A172 (cell line): ENCODE measurements at places on chromosomes 1 and 21. TPM values are rescaled to one million over a fixed set of nuclear protein-coding genes. Genes with fewer than 3 reads are reported as not detected.

RIPK4 gene
- 0.07 and 0.55 TPM in 2 replicates for total RNA-seq

TTC24 gene
- total RNA-seq, result not detected in 2 replicates

GSTM1 gene
- total RNA-seq, result not detected in 2 replicates

TPTE gene
- 1.2 and 2.5 TPM in 2 replicates for total RNA-seq

KRTAP19-5 gene
- total RNA-seq, result not detected in 2 replicates

UBL4B gene
- total RNA-seq, result 0.83 TPM in 1 of 2 replicates, not detected in the other

CASQ1 gene
- 0.22 and 0.60 TPM in 2 replicates for total RNA-seq

ALG6 gene
- total RNA-seq, result 19.5 and 20.0 TPM in 2 replicates

IL19 gene
- not detected in 2 replicates for total RNA-seq

HEATR1 gene
- 38.7 and 40.8 TPM in 2 replicates for total RNA-seq

LORICRIN gene
- not detected in 2 replicates for total RNA-seq

FLG2 gene
- total RNA-seq, result not detected in 2 replicates

SYT2 gene
- total RNA-seq, result not detected in 2 replicates

BEND5 gene
- not detected in 2 replicates for total RNA-seq

ECE1 gene
- 65.8 and 66.3 TPM in 2 replicates for total RNA-seq

KCNA3 gene
- not detected in 2 replicates for total RNA-seq

BMP8A gene
- total RNA-seq, result 0.12 and 0.22 TPM in 2 replicates

KDF1 gene
- total RNA-seq, result not detected in 2 replicates
